Mesothelial cell of epicardium (in vitro differentiated cells): ENCODE measurements at places on chromosomes 4 and X. TPM values are rescaled to one million over a fixed set of nuclear protein-coding genes. Genes with fewer than 3 reads are reported as not detected.

The ADAD1 gene
- total RNA-seq, result not detected in 3 replicates

The SAGE1 gene
- not detected in 3 replicates for total RNA-seq

DNA sequence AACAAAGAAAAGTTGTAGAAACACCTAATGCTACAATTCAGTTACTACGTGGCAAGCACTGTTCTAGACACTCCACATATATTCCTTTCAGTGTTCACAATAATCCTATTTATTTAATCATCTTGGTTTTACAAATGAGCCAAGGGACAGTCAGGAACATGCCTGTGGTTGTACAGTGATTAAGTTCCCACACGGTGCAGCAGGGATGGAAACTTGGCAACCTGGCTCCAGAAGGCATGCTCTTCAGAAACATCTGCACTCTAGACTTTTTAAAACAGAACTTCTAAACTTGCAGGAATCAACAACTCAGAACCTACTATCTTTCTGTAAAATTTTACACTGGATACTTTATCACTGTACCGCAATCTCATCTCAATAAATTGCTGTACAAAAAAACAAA, 32.1 kb downstream of the TAPT1 start:
- DNase-seq, result no peak

- no peak for DNase-seq
These were observed 26.7 kb upstream of the TMPRSS11D start for GRCh38 chr4:67910585-67910905.

DNA sequence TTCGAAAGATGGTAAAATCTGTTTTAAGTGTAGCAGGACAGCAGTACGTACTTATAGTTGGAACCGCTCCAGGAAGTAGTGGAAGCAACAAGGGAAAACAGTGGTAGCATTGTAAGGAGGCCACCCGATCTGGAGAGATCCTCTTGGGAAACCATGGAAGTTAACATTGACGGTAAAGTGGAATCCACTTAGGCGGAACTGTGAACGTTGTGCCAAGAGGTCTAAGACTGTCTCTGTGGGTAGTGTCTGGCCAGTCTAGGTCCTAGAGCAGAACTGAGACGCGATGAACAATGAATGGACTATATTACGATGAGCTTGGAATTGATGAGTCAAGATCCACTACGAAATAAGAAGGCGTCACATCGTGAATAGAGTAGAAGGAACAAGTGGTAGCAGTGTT, 124.0 kb downstream of the TENM3 start:
- DNase-seq, result no peak
